ENCODE measurements at places on chromosomes 4 and X.

DNA sequence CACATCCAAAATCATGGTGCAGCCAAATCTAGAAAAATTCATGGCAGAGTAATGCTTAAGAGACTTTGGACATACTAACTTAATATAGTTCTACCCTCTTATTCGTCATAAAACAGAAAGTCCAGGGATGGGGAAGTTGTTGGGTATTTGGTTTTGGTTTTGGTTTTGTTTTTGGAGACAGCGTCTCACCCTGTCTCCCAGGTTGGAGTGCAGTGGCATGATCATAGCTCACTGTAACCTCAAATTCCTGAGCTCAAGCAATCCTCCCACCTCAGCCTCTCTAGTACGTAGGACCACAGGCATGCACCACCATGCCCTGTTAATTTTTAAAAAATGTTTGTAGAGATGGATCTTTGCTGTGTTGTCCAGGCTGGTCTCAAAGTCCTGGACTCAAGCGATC, 271.8 kb upstream of the TENM3 start:
- no peak for DNase-seq

DNA sequence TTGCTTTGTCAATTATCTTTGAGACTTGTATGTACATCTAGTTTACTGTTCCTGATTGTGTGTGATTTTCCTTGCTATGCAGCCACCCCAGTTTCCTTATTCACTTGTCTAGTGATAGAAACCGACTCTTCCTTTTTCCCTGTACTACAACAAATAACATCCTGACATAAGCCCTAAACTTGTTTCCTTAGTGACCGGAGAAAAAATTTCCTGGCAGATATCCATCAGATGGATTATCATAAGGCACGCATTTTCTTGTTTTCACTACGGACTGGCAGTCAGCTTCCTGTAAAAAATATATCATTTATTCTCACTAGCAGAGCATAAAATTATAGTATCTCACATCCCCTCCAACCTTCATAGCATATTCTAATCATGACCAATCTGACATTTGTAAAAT, 410.7 kb downstream of the CENPC start:
- DNase-seq = no peak

DNA sequence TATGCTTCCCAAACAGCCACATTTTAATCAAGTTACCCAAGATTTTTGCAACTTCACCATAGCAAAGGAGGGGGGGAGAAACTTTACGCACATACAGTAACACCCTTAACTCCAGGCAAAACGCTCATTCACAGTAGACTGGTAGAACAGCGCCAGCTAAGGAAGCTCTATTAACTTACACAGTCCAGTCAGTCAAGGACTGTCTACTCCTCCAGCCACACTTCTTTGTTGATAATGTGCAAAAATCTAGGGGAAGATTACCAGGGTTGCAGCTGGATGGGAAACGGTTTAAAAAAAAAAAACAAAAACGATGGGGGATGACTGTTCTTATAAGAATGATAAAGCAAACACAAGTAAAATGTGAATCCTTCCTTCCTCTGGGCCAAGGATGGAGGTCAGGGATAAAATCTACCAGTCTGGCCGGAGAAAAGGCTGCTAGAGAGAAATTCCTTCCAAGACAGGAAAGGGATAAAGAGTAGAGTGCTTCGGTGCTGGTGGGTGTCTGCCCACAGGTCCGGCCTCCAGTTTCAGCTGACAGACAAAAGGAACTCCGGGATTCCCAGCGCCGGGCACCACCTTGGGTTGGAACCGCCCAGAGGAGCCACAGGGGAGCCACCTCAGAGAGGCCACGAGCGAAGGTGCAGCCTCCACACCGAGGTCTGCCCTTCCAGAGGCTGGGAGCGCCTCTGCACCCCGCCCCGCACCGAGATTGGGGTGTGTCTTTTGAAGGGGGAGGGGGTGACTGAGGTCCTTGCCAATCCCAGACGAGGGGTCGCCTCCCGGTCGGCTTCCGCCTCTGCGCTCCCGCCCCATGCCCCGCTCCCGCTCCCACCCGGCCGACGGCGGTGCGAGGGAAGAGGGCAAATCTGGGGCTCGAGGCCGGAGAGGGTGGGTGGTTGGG, 811 bp downstream of the ANKRD50 start:
- peak; percentile 73 for DNase-seq

GRCh38 chr4:185542626-185543315, 7.5 kb upstream of the PDLIM3 start:
- no peak for DNase-seq

DNA sequence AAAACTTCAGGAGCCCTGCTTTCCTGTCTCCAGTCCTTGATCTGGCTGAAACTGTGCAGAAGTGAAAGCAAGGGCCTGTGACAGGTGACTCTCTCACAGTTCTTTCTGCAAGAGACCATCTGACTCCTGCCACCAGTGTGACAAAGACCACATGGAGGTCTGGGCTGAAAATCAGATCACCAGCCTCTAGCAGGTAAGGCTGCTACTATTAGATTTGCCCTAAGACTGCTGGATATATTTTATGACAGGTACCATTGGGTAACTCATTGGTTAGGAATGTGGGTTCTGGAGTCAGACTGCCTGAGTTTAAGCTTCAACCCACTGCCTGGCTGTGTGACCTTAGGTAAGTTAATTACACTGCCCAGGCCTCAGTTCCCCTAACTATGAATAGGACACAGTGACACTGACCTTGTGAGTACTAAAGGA, 163.3 kb upstream of the SLC7A11 start:
- DNase-seq = no peak

DNA sequence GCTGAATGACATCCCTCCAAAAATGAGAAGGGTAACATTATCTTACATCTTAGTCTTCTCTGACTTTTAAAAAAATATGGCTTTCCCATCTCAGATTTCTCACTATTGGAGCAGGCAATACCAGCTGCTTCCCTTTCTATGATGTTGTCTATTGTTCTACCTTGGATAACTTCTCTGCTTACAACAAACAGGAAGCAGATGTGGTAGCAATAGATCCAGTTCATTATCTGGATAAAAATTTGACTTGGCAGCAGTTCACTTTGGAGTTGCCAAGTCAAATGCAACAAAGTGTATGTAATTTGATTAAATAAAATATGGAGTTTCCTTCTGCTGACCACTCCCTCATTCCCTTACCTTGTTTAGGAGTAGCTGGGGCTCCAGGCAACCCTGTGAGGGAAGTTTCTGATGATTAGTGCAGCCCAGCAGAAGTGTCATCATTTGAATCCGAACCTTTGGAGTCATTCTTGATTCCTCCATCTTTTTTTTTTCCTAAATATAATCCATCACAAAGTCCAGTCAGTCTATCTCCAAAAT, 72.0 kb upstream of the GPRIN3 start:
- no peak for DNase-seq

DNA sequence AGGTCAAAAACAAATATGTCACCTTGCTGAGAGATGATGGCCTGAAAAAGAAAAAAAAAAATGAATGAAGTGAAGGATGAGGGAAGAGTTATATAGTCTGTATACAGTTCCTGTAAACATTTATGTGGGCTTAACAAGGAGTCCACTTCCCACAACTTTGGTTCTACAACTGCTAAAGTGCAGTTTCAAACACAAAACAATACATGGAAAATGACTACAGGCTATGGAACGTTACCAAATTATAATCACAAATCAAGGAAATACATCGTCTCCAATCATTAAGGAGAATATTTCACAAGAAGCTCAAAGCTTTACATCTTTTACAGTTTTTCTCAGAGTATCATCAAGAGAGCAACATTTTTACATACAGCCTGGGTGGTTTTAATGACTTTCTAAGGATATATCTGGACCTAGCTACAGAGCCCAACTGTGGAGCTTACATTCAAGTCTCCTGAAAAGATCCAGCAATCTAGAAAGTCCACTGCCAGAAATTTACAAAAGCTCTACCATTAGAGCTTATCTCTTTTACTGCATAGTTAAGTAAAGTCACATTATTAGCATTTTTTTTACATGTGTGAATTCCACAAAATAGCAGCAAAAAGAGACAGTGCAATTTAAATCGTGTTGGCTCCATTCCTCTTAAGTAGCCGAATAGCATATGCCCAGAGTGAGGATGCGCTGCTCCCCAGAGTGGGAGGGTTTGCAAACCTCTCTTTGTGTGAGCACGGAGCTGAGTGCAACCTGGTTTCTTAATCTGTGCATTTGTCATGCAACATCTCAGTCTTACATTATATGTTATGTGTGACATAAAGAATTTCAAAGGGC, 128.3 kb downstream of the MANBA start:
- no peak for DNase-seq

GRCh38 chr4:1365271-1366178, 18.5 kb downstream of the UVSSA start:
- no peak for DNase-seq

DNA sequence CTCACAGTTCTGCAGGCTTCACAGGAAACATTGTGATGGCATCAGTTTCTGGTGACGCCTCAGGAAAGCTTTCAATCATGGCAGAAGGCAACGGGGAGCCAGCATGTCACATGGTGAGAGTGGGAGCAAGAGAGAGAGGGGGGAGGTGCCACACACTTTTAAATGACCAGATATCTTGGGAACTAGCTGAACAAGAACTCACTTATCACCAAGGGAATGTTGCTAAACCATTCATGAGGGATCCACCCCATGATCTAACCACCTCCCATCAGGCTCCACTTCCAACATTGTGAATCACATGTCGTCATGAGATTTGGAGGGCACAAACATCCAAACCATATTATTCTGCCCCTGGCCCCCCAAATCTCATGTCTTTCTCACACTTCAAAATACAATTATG, 43.3 kb upstream of the GPR173 start:
- no peak for DNase-seq

DNA sequence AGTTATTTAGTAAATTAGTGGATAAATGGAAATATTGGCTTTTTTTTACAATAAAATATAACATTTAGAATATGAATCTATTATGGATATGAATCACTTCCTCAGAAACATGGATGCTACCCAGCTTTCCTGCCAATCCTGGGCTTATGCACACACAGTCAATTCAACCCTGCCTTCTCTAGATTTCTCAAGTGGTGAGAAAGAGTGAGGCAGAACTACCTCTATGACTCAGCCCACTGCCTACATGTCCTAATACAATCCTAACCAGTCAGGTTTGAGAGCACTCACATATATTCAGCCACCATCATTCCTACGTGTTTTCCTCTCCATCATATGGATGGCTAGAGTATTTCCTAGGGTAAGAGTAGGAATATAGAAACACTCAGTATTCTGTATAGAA, 91.1 kb upstream of the ANKRD50 start:
- no peak for DNase-seq

DNA sequence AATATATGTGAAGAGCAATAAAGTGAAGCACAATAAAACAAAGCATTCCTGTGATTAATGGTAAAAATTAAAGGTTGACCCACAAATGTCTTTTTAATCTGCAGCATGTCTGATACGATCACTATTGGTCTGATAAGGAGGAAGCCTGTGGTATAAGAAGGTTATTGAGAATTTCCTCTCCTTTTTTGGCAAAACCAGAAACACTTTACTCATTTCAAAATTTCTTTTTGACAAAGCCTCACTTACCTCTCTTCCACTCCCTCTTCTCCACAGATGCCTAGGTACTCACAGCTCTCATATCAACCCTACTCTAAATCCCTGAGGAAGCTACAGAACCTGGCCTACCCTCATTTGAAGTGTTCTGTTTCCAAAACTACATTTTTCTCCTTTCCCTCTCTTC, 56.1 kb downstream of the TSPAN5 start:
- DNase-seq = no peak

DNA sequence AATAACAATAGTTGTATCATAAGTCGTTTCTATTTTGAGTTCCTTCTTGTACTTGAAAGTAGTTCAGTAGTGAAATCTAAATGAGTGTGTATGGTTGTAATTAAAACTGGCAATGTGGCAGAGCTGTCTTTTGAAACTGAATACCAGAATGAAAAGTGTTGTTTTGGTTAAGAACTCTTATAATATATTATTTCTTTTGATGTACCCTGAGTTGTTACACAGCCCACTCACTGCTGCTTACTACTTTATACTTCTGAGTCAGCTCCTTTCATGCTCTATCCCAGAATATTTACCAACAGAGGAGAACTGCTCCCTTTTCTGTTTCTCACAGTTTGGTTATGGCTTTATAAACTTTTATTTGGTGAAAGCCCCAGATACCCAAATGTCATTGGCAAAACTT, 28.8 kb downstream of the FAM199X start:
- DNase-seq = no peak

GRCh38 chr4:151260526-151260925, 16.4 kb upstream of the PRSS48 start:
- no peak for DNase-seq

- DNase-seq = no peak
These were observed 216.4 kb downstream of the PALLD start for GRCh38 chr4:168713253-168713652.

- no peak for DNase-seq
These were observed 60.8 kb upstream of the TMEM33 start for GRCh38 chr4:41874398-41874797.

DNA sequence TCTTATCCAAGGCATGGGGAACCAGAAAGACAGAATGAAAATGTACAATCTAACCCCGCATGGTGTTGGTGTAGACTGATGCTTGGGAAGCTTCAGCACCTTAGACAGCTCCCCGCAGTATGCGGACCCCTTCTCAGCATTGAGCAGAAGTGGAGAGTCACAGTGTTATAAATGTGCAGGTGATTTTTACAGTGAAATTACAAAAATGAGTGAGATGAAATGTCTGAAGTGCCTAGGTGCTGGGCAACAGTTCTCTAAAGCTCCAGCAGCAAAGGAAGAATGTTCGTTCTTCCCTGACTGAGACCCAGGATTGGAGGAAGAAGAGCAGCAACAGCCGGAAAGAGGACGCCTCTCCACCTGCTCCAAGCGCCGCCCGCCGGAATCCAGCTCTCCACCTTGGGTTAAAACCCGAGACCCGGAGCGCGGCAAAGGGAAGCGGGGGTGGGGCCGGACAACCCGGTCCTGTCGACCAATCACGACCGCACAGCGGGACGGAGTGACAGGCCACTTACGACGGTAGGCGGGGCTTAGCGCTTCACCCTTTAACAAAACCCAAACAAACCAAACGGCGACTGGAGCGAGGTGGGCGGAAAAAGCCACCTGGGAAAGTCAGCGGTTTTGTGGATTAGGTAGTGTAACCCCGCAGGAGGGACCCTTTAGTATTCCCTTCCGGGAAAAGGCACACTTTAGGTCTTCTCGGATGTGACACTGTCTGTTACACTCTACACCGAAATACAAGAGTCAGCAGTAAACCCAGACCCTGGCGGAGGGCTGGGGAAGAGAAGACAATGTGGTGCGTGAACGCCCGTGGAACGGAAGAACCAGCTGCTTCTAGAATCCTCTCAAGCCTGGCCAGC, at the start of gene GLRA3:
TSS of gene GLRA3 (minus strand) at position 403 of the 857 bp plus-strand sequence. CDS start 436 bp downstream, outside the sequence.
- peak; percentile 3 for DNase-seq

GRCh38 chr4:38987491-38987890, 44.7 kb downstream of the TMEM156 start:
- no peak for DNase-seq

GRCh38 chr4:120156120-120156718, 89.6 kb upstream of the MAD2L1 start:
- DNase-seq = peak; percentile 53

Measured in globus pallidus (tissue), 1 donor.